ENCODE measurements at places on chromosomes 12 and 14.

DNA sequence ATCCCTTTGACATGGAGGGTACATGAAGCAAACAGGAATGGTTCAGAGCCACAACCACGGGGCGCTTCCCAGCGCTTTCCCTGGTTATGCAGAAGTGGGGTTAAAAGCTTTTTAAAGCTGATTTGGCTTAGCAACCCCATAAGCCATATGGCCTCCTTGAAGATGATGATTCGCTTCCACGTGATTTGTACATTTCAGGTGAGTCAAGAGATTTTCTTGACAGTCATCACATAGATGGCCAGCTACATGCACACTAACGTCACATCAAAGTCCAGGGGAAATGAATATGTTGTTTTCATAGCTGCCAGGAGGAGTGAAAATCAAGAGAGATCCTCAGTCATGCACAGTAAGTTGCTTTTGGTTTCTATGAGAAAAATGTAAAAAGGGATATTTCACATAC, 309.7 kb downstream of the TMEM132D start:
- no peak for DNase-seq

DNA sequence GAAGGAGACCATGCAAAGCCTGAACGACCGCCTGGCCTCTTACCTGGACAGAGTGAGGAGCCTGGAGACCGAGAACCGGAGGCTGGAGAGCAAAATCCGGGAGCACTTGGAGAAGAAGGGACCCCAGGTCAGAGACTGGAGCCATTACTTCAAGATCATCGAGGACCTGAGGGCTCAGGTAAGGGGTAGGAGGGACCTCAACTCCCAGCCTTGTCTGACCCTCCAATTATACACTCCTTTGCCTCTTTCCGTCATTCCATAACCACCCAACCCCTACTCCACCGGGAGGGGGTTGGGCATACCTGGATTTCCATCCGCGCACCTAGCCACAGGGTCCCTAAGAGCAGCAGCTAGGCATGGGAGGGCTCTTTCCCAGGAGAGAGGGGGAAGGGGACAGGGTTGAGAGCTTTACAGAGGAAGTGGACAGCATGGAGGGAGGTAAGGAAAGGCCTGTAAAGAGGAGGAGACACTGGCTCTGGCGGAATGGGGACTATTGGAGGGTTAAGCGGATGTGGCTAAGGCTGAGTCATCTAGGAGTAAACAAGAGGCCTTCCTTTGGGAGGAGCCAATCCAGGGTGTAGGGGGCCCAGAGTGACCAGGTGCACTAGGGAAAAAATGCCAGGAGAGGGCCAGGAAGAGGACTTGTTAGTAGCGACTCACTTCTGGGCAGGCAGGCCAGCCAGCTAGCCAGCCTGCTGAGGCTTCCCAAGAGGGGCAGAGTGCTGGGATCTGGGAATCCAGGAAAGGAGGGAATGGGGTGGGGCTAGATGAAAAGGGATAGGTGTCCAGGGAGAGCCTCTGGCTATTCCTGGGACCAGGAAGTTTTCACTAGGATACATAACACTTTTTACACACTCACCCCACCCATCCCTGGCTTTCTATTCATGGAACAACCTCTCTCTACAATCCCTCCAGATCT, 754 bp downstream of the KRT18 start:
- DNase-seq: no peak

DNA sequence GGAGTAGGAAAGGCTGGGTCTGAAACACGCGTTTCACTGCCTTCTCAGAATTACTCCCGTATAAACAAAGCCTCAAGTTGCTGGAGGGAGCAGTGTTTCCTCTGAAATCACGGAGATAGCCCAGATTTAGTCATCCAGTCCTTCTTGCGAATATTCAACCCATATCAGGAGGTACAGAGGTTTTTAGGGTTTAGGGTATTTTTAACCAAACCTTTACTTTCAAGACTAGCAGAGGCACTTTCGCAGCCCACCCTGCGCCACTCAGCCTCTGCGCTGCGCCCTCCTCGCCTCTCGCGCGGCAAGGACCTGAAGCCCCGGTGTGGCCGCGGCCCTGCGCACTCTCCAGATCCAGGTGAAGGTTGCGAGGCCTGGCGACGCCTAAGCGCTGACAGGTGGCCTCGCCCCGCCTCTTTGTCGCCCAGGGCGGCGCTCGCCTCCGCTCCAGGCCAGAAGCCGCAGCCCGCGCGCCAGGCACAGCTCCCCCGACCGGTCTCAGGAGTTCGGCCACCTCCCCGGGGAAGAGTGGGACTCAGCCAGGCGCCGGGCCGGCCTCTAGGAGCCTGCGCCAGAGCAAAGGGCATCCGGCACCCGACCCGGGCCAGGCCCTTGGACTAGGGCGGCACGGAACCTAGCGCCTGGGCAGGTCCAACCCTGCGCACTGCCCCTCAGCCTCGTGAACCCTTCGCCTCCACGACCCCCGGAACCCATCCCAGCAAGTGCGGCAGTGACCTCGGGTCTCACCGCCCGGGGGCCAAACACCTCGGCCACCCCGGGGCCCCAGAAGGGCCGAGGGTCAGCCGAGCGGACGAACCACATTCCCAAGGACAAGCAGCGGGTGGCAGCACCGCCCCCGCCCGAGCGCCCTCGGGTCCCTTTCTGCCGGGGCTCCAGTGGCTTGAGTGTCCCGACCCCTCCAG, 1.8 kb upstream of the SAMD4A start:
- peak; percentile 36 for DNase-seq

GRCh38 chr14:38040411-38040810, 167.3 kb upstream of the SSTR1 start:
- DNase-seq: no peak

DNA sequence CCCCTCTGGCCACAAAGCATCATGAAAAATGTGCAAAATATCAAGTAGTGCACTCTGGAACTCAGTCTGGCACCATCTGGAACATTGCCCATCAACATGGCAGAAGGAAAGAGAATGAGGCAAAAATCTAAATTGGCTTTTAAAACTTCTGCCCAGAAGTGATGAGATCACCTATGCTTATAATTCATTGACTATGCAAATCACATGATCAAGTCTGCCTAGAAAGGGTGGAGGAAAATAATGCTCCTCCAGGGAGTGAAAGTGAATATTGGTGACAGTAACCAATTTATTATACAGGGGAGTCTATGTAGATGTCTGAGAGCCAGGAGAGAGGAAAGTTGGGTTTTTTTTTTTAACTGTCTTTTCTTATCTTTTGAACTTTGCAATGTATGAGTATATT, 73.3 kb upstream of the HIF1A start:
- no peak for DNase-seq

- DNase-seq: no peak
These were observed 43.4 kb upstream of the DUSP6 start for GRCh38 chr12:89395712-89396111.

- no peak for DNase-seq
These were observed 830 bp upstream of the A2ML1 start for GRCh38 chr12:8821591-8821990.

GRCh38 chr12:20602641-20603391, 92.3 kb upstream of the SLCO1C1 start:
- no peak for DNase-seq

DNA sequence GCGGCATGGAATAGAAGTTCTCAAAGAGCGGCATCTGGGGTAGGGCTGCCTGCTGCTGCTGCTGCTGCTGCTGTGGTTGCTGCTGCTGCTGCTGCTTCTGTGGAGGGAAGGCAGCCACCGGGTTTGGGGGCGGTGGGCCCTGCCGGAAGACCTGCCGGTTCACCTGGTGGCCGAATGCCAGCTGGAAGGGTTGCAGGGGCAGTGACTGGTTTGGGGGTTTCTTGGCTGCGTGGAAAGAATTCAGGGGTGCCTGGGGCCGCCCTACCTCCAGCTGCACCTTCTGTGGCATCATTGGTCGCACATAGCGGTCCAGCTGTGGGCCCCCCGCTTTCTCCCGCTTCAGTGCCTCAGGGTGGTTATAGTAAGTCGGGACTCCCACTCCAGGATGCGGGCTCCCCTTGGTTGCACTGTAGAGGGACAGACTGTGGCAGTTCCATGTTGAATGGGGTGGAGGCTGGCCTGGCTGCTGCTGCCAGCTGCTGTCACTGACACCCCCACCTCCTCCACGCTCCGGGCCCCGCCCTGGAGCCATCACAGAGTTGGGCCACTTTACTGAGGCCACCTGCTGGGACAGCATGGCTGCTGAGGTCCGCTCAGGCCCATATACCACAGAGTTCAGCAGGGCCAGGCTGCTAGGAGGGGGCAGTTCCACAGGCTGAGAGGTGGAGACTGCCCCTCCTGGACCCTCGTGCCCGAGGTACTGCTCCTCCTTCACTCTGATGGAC, 25.2 kb upstream of the PNMA1 start:
- no peak for DNase-seq

DNA sequence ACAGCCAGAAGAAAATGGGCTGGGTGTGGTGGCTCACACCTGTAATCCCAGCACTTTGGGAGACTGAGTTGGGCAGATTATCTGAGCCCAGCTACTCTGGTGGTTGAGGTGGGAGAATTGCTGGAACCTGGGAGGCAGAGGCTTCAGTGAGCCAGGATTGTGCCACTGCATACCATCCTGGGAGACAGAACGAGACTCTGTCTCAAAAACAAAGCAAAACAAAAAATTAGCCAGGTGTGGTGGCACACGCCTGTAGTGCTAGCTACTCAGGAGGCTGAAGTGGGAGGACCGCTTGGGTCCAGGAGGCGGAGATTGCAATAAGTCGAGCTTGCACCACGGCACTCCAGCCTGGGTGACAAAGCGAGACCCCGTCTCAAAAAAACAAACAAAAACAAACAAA, 3.8 kb upstream of the EMP1 start:
- DNase-seq: no peak

GRCh38 chr14:35404449-35405303, at the start of gene NFKBIA:
Gene NFKBIA (minus strand): TSS chr14:35404749. CDS start chr14:35404644, 105 bp downstream.
- DNase-seq: peak; percentile 93

GRCh38 chr12:57767876-57768275, 998 bp upstream of the CYP27B1 start:
- DNase-seq: no peak

GRCh38 chr12:41438854-41439541, 250.9 kb downstream of the PDZRN4 start:
- DNase-seq: no peak
